ENCODE measurements at places on chromosomes 4 and X.

GRCh38 chrX:11531226-11531625 lies 134.5 kb downstream of the ARHGAP6 start:
- no peak for DNase-seq

GRCh38 chr4:113979148-113979904 lies at the start of gene ARSJ:
Gene ARSJ, minus strand, starts transcription at chr4:113979647. Its CDS starts 813 bp downstream, at chr4:113978834.
- no peak for DNase-seq

DNA sequence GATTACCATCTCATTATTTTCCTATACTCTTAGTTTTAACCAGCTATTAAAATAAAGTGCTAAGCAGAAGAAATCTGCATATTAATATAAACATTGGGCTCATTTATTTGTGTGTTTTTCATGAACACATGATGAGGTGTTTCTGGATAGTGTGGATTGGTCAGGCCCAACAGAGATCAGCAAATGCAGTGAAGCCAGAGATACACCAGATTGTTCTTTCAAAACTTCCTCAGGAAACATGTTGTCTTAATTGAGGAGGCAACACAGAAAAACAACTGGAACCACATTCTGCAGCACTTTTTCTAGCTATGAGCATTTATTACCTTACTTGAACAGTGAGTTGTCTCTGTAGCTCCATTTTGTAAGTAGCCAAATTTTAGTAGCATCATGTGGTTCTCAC lies 69.9 kb downstream of the PALLD start:
- DNase-seq: no peak

DNA sequence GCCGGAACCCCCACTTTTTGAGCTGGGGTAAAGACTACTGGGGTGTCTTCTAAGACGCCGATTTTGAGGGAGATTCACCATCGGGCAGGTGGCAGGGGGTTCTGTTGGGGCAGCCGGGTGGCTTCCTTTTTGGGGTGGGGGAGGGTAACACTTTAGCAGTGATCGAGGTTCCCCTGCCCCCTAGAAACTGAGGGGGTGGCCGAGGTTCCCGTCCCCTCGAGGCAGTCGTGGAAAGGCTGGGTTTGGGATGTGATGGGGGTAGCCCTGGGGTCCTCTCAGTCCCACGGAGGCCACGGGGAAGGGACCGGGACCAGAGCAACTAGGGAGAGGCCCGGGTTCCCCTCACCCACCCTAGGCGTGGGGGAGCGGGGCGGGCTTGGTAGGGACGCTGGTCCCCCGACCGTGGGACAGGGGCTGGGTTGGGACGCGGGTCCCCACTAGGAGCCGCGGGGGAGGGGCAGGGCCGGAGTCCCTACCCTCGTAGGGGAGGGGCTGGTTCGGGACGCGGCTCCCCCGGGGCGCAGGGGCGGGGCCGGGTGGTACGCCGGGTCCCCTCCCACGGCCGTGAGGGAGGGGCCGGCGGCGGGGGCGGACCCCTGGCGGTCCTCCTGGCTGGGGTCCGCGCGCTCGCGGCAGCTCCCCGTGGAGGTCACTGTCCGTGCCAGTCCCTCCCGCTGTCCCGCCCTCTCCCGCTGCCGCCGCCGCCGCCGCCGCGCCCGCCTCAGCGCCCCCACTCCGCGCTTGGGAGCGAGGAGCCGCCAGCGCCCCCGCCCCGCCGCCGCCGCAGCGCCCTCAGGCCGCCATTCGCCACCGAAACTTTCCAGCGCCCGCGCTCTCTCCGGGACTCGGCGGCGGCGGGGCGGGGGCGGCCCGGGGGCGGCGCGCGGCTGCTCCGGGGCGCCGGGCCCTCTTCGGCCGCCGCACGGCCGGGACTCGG lies at the start of gene TBL1X:
Gene TBL1X, plus strand, starts transcription at position 624 of the 937 bp plus-strand sequence. CDS start 188,529 bp downstream, outside the sequence.
- DNase-seq: peak; percentile 66

- no peak for DNase-seq
Observed at GRCh38 chr4:44146516-44146915, 302.1 kb downstream of the KCTD8 start.

GRCh38 chrX:102672856-102673255 lies 21.6 kb downstream of the GPRASP1 start:
- DNase-seq: no peak

- DNase-seq: no peak
Observed at GRCh38 chr4:41991916-41992767, 1.8 kb downstream of the SLC30A9 start.

DNA sequence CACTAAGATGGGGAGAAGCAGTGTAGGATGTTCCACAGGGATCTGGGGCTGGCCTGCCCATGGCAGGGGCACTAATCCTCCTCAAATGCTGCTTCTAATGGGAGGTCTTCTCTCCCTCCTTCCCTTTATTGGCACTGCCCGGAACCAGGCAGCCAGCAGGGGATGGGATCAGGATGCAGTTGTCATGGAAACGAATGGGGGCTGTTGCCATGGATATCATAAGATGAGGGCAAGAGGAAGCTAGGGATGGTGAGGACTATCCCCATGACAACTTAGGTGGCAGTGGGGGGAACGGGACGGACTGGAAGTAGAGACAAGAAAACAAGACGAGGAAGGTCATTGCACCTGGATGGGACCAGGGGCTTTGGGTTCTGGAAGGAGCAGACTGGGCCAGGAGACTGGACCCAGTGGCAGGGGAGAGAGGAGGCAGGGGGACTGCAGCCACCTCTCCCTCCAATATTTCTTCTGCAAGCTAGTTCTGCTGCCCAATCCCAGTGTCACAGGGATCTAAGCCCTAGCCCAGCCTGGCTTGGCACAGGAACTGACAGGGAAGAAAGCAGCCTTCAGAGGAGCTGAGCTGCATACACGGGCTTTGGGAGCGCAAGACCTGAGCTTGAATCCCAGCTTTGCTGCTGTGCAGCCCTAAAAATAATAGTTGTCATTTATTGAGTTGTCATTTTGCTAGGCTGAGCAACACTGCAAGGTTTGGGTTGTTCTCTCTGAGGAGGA lies 19.0 kb downstream of the IQSEC2 start:
- no peak for DNase-seq

- no peak for DNase-seq
Observed at GRCh38 chrX:9888953-9889470, 78.1 kb upstream of the CLDN34 start.

- no peak for DNase-seq
Observed at GRCh38 chrX:133402830-133403625, 12.3 kb downstream of the GPC4 start.

GRCh38 chr4:16909281-16909680 lies 10.8 kb upstream of the LDB2 start:
- DNase-seq: no peak

DNA sequence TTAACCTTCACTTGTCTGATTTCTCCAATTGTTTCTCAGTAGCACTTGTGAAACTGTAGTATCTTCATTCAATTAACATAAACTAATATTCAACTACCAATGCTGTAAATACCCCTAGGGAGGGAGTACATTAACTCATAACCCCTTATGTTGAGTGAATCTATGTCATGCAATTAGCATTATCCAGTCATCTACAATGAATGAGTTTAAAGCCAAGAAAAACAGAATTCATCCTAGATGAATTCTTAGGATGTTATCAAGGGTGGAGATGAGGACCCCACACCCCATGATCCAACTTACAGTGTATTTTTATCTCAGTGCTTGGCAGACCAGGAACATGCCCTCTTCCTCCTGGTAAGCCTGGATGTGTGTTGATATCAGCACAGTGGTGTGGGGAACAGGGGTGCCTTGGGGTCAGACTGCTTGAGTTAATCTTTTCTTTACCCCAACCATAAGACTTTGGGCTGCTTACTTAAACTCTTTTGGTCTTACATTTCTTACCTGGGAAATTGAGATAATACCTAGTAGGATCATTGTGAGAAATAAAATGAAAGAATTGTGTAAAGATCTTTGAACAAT lies 62.1 kb upstream of the SCOC start:
- no peak for DNase-seq
